Neuronal stem cell (in vitro differentiated cells): ENCODE measurements at places on chromosomes 7 and 10.
A peak's percentile ranks its signal among the peaks of the same experiment; 100 is the strongest.

- no peak for DNase-seq
These were observed 234.2 kb downstream of the PRPF18 start for GRCh38 chr10:13820964-13821337.

DNA sequence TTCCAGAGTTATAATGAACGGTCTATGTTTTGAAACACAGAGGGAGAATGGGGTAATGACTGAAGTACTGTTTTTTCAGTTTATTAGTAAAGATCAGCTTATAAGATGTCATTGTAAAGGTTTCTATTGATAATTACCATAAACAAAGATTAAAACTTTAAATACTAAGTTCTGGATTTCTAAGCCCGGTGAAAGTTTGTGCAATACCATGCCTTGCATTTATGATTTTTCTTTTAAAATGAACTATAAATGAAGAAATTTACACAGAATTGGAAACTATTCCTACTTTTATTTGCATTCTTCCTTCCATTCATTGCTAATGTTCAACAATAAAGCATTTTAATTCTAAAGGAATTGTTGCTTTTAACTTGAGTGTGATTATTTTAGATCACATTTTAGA, 4.9 kb downstream of the MEOX2 start:
- no peak for DNase-seq

DNA sequence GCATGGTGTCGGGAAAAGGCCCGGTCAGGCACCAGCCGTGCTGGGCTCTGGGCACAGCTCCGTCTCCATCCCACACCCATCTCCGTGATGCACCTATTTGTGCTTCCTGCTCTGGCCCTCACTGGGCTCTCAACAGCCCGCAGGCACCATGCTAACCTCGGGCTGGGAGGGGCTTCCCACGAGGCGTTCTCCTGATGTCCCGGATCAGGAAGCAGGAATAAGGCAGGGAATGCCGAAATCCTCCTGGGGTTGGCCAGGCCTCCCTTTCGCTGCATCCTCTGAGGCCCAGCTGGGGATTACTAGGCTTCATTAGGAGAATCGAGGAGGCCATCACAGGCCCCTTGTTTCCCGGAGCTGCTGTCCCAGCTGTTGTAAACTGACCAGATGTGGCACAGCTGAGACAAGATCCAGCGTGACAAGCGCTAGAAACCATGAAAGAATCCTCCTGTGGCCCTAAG, 72.0 kb downstream of the FAM53B start:
- DNase-seq = no peak

DNA sequence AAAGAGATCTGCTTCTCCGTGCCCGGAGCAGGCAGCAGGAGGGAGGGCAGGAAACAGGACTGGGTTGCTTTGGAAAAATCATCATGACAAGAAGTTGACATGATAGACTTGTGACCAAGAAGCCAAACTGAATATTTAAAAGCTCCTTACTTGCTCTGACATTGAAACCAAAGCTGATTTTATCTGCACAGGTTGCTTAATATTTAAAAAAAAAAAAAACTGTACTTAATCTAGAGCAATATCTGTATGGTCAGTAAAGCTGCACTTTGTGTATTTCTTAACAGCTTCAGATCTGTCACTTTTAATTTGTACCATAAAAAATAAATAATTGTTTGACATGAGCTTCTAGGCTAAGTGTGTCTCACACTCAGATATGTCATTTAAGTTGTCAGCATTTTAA, 97.9 kb upstream of the YAE1 start:
- DNase-seq = no peak

DNA sequence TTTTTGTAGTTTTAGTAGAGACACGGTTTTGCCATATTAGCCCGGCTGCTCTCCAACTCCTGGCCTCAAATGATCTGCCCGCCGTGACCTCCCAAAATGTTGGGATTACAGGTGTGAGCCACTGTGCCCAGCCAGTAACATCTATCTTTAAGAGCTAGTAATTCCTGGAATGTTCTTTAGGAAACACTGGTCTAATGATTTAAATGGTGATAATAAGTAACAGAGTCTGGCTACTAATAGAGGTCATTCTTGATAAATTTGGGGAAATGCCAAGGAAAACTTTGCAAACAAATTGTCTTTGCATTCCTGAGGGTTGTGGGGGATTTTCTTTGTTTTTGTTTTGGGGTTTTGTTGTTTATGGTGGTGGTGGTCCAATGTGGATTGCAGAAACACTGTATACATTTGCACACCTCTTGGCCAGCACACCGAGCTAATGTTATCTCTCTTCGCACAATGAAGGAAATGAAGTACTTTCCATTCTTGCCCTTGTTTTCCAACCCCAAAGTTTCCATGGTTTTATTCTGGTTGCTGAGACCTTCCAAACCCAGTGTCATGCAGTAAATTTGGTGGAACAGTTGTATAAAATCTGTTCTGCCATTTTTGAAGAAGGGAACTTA, 51.3 kb upstream of the WIPF3 start:
- no peak for DNase-seq

DNA sequence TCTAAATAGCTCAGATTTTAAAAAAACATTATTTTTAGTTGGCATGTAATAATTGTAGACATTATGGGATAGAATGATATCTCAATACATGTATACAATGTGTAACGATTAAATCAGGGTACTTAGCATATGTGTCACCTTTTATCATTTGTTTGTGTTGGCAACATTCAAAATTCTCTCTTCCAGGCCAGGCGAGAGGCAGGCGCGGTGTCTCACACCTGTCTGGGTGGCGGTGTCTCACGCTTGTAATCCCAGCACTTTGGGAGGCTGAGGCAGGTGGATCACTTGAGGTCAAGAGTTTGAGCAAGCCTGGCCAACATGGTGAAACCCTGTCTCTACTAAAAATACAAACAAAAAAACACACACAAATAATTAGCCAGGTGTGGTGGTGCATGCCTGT, 151.7 kb downstream of the RTKN2 start:
- DNase-seq = no peak

- DNase-seq = no peak
These were observed 295.1 kb downstream of the RPS24 start for GRCh38 chr10:78328592-78329404.

DNA sequence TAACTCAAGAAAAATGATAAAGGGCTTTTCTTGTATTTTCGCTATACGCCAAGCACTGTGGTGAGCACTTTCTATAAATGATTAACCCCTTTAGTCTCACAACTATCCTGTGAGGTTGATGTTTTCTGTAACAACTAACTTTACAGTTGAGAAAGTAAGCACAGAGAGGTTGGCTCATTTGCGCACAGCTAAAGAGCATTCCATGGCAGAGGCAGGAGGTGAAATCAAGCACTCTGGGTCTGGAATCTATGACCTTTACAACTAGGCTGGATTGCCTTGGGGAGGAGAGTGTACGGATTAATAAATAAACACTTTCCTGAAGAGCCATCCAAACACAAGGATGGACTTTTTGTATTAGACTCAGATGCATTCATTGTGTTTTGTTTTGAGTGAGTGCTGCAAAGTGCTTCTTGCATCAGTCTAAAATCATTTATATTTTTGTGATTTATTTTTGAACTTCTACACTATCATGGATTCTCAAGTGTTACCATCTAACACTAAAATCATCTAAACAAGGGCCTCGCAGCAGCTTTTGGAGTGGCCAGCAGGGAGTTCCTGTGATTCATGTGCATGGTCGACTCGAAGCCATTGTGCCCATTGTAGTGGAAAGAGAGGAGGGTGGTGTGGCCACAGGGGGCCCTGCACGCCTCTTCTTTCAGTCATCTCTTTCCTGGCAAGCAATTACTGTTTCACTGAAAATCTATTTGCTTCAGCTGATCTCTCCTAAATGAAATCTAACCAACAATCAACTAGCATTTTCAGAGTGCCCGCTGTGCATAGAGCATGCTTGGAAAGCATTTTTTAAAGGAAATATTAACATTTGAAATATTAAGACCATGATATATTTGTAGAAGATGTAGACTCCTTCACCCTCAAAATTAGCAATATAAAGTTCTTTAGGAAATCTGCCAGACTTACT, 633.4 kb upstream of the COBL start:
- peak; percentile 63 for DNase-seq

DNA sequence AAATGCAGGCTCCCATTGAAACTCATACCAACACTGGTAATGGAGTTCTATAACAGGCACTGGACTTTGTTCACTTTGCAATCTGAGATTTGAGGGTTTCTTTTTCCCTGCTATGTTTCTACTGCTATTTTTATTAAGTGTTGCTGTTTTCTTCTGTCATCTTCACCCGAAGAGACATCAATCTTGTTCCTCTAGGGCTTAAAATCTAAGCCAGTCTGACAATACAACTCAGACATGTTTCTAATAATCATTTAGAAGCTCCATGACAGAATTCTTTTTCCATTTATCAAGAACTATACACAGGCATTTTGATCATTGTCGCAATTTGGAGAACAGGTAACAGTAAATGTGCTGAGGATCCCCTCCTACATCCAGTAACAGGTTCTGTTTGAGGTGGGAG, 98.5 kb upstream of the GNAI1 start:
- DNase-seq = no peak

- DNase-seq = no peak
These were observed 734 bp downstream of the CHST3 start for GRCh38 chr10:71964743-71965515.

DNA sequence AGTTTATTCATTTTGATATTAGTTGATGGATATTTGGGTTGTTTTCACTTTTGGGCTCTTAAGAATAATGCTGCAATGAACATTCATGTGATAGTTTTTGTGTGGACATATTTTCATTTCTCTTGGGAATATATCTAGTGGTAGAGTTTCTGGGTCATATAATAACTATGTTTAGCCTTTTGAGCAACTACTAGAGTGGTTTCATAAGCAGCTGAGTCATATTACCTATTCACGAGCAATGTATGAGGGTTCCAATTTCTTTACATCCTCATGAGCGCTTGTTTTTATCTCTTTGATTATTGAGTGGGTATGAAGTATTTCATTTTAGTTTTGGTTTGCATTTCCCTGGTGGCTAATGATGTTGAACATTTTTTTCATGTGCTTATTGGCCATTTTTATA, 182.6 kb downstream of the PON1 start:
- DNase-seq = no peak

GRCh38 chr10:6564367-6564766, 15.7 kb downstream of the PRKCQ start:
- DNase-seq = no peak

DNA sequence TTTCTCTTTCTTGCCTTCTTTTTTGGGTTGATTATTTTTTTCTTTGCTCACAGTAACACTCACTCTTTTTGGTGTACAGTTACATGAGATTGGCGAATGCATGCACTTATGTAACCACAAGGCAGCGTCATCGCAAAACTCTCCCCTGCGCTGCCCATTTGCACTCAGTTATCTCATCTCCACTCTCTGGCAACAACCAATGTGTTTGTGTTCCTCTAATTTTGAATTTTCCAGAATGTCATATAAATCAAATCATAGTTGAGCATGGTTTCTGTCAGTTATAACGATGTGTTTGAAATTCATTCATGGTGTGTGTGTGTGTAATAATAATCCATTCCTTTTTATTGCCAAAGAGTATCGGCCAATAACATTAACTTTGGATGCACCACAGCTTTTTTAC, 23.0 kb upstream of the IGFBP3 start:
- no peak for DNase-seq

- DNase-seq = no peak
These were observed 34.7 kb downstream of the PTPN12 start for GRCh38 chr7:77571801-77572200.

- DNase-seq = no peak
These were observed 11.1 kb upstream of the TFEC start for GRCh38 chr7:116041615-116042014.

DNA sequence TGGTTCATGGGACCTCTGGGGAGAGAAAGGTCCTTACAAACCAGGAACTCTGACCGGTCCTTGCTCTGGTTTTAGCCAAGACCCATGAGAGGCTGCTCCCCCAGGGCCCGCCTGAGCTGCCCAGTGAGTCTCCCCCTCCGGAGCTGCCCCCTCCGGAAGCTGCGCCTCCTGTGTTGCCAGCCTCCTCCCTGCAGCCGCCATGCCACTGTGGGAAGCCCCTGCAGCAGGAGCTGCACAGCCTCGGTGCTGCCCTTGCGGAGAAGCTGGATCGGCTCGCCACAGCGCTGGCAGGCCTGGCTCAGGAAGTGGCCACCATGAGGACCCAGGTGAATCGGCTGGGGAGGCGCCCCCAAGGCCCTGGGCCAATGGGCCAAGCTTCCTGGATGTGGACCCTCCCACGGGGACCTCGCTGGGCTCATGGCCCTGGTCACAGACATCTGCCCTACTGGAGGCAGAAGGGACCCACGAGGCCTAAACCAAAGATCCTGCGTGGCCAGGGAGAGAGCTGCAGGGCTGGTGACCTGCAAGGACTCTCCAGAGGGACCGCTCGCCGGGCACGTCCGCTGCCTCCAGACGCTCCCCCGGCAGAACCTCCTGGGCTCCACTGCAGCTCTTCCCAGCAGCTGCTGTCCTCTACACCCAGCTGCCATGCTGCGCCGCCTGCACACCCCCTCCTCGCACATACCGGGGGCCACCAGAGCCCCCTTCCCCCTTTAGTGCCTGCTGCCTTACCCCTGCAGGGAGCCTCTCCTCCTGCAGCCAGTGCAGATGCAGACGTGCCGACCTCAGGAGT, 40.1 kb downstream of the ZNF467 start:
- DNase-seq = no peak

- DNase-seq = no peak
These were observed 169.6 kb downstream of the POM121L12 start for GRCh38 chr7:53205006-53205405.
